ENCODE measurements at places on chromosomes 1 and 21.
A peak's percentile ranks its signal among the peaks of the same experiment; 100 is the strongest.

DNA sequence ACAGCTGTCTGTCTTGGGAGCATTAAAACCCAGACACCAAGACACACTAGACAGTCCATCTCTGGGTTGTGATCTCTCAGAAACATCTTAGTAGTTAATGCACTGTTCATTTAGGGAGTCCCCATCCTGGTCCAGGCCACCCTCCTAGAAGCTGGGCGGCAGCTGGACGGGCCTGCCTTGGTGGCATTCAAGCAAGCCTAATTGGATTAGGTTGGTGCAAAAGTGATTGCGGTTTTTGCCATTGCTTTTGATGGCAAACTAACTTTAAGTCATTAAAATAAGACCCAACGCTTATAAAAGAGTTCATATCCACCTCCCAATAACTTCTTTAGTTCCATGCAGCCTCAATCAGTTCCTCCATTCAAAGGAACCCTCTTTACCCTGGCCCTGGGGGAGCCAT, 21.7 kb downstream of the ATP5PO start:
- DNase-seq: peak; percentile 34

DNA sequence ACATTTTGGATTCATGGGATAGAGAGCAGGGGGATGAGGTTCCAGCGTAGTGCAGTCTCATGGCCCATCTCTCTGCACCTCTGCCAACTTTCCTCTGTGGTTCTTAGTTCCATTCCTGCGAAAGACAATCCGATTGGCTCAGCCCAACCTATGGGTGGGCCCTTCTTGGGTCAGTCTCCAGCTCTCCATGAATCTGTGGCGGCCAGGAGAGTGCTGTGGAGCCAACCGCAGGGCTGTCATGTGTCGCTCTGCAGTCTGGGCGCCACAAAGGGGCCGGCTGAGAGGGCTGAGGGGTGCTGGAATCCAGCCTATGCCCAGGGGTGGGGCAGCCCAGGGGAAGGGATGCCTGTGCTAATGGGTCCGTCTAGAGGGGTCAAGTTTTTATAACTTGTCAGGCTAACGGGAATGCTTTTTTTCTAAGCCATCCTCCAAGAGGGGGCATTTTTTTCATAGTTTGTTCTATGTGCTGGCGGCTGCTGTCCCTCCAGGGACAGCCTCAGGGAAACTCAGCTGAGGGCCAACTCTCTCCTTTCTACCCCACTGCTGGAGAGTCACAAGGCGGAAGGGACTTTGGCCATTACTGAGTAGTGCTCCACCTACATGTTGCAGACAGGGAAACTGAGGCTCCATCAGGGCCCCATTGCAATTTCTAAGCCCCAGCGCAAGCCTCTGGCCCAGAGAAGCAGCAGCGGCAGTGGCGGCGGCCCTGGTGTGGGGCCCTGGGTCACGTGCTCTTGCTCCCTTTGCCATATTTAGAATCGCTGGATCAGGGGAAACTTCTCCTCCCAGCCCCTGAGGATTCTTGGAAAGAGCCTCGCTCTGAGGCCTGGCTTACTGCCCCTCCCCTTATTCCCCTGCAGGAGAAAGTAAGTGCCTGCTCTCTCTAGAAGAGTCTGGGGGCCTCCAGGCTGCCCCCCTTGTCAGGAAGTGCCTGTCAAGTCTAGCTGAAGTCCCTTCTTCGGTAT, 23.4 kb downstream of the KCNQ4 start:
- peak; percentile 54 for DNase-seq

DNA sequence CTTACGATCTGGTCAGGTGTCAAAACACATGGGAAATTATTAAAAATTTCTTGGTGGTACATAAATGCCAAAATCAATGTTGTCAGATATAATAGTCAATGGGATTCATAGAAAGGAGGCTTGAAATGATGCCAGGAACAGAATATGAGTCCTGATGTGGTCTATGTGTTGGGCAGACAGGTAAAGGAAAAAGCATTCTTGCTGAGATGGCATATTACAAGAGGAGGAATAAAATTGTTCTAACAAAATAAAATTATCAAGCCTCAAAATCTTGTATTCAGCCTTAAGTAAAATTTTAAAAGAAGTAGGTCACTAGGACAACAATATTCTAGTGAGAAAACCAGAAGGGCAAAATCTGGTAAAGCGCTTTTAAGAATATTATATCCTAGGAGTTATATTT, 30.9 kb upstream of the EDEM3 start:
- no peak for DNase-seq

DNA sequence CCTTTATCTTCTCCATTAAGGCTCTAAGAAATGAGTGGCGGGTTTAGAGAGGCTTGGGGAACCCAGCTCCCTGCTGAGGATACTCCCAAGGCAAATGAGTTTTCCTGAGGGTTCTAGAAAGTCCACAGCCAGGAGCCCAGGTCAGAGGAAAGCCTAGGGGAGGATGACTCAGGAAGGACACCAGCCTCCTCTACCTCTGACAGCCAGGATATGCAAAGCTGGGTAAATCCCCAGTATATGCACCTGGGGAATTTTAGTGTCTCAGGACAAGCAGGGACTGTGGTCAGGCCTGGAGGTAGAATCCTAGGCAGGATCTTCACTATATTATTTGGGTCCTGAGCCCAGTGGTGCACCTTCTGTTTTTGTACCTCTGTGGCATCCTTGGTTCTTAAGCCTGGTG, 23.5 kb upstream of the WNT4 start:
- no peak for DNase-seq

DNA sequence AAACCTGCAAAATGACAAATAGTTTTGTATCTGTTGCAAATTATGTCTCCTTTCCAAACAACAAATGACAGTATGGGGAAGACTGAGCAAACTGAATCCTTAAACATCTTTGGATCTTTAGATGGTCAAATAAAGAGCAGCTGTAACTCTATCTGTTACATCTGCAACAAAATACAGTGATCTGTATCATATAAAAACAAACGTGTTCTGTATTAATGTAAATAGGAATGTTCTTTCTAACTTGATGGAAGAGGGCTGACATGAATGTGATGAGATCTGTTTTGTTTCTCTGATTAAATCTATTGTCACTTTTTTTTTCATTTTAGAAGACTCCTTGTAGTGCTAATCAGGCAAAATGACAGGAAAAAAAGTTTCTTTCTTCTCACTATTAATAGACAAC, 159.5 kb downstream of the GPATCH2 start:
- no peak for DNase-seq

Measured in eye (tissue), 1 donor.